CD8-positive, alpha-beta memory T cell (primary cell): ENCODE measurements at places on chromosomes 16 and 17.

DNA sequence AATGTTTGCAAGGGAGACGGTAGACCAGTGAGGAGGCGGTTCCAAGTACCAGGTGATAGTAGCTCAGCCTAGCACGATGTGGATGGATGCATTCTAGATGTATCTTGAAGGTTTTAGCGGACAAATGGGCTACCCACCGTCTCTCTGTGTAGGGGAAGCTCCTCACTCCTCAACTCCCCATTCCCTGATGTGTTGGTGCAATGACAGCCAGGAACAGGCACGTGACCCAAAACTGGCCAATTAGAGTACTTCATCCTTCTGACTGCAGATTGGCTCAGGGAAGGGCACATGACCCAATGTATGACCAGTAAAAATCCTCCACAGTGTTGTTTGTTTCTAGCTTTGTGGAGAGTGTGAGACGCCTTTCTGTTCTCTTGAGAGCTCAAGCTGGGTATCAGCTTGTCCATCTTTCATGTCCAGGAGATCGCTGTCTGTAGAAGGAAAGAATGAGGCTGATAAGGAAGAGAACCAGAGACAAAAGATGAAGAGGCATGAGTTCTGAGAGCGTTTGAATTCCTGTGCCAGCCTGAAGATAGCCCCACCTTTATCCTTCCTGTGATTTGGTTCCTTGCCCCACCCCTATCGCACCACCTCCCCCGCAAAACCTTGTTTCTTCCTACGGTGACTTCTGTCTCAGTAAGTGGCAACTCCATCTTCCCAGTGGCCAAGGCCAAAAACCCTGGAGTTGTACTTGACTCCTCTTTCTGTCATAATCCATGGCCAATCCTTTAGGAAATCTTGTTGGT, 2.3 kb upstream of the BORCS6 start:
- peak; percentile 35 for DNase-seq

DNA sequence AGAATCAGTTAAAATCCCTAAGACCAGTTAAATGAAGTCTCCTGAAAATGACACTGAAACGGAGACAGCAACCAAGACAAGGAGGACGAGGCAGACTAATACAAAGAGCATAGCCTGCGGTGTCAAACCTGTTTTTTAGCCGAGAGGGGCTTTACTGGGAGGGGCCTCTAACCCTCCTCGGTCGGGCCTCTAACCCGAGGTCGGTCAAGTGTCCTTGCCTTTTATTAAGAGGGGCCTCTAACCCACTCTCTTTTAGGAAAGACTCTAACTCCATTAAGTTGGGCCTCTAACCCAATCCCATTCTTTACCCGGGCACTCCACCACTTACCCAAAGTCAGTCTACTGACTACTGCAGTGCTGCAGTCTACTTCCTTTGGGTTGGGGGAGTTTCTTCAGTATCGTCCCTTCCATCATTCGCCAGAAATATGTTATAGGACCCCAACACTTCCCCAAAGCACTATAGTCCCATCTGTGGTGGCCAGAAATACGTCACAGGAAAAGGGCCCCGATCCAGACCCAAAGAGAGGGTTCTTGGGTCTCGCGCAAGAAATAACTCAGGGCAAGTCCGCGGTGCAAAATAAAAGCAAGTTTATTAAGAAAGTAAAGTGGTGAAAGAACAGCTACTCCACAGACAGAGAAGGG, 39.2 kb upstream of the ARL4D start:
- no peak for DNase-seq

- DNase-seq: no peak
Observed at GRCh38 chr17:45965812-45966211, 33.2 kb upstream of the STH start.

DNA sequence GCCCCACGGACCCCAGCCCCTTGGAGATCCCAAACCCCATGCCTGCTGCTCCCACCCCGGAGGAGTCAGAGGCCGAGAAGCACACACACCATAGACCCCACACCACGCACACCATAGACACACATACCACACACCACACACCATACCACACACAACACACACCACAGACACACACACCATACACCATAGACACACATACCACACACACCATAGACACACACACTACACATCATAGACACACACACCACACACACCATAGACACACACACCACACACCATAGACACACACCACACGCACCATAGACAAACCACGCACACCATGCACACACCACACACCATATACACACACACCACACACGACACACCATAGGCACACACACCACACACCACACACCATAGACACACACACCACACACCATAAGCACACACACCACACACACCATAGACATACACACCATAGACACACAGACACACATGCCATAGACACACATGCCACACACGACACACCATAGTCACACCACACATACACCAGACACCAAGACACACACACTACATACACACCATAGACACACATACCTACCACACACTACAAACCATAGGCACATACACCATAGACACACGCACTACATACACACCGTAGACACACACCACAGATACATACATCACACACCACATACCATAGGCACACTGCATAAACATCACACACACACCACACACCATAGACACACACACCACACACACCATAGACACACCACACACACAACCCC, 11.3 kb downstream of the TBC1D16 start:
- no peak for DNase-seq

- DNase-seq: no peak
Observed at GRCh38 chr17:3887804-3888203, 5.0 kb downstream of the CAMKK1 start.
